DMS 273 treated with DMSO at 0.1 percent for 48 hours (cell line): ENCODE measurements at places on chromosomes 3 and 15.

DNA sequence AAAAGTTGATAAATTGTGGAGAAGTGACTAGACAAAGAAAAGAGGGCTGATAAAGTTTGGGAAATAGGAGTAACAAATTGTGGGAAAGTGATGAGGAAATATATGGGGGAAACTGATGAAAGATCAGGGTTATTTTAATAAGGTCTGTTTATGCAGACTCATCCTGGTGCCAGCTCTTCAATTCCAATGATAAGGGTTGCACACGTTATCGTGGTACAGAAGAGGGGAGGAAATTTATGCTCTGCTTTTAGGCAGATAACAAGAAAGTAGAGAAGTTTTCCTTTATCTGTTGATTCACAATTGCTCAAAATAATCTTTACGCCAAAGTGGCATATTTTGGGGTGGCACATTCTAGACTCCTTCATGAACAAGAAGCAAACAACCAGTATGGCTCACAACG is 32.1 kb upstream of the LIPC start:
- DNase-seq, result no peak

- no peak for DNase-seq
These were observed 27.6 kb downstream of the FGD5 start for GRCh38 chr3:14846226-14846880.

DNA sequence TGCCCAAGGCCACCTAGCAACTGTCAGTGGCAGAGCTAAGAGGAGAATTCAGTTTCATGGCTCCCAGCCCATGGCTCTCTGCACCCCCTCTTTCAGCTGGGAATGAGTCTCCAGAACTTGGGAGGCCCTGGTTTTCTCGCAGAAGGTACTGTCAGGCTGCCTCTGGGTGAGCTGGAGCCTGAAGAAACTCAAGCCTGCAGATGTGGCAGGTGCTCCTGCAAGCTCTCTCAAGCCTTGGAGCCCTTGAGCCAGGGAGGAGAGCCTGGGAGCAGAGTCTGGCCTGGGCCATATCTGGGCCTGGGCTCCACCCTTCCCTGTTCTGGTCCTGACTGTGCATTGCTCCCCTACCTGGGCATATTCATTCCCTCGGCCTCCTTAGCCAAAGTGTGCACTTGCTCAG is 74.4 kb upstream of the TLE3 start:
- DNase-seq, result no peak

DNA sequence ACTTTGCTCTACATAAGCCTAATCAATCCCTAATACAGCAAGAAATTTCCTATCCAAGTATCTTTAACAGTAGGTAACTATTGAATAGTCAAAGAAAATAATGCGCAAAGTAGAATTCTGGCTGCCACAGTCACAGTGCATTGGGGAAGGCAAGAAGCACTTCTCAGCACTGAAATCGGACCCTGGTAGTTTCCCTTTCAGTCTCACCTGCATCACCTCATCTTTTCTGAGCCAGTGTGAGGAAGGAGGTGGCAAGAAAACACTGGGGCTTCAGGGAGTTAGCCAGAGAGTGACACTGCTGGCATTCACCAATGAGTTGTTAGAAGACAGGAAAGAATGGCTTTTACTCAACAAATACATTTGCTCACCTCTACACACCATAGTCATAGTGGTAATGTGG is 8.3 kb downstream of the TRIM42 start:
- DNase-seq, result no peak

DNA sequence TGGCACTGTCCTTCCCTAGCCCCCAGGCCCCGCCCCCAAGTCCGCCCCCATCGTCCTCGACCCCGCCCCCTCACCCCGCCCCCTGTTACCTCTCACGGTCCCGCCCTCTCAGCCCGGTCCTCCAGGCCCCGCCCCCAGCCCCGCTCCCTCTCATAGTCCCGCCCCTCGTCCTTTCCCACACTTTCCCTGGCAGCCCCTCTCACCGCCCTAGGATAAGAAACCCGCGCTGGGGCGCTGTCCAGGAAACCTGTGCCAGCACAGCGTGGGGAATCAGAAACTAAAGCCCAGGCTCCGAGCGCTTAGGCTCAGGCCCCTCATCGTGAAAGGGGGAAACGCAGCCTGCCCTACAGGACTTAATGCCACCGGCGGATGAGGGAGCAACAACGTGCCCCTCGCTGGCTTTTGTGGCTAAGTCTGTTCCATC is 20.9 kb downstream of the TRPM1 start:
- no peak for DNase-seq

- DNase-seq, result no peak
These were observed 719.1 kb downstream of the ZBBX start for GRCh38 chr3:166660962-166661361.

DNA sequence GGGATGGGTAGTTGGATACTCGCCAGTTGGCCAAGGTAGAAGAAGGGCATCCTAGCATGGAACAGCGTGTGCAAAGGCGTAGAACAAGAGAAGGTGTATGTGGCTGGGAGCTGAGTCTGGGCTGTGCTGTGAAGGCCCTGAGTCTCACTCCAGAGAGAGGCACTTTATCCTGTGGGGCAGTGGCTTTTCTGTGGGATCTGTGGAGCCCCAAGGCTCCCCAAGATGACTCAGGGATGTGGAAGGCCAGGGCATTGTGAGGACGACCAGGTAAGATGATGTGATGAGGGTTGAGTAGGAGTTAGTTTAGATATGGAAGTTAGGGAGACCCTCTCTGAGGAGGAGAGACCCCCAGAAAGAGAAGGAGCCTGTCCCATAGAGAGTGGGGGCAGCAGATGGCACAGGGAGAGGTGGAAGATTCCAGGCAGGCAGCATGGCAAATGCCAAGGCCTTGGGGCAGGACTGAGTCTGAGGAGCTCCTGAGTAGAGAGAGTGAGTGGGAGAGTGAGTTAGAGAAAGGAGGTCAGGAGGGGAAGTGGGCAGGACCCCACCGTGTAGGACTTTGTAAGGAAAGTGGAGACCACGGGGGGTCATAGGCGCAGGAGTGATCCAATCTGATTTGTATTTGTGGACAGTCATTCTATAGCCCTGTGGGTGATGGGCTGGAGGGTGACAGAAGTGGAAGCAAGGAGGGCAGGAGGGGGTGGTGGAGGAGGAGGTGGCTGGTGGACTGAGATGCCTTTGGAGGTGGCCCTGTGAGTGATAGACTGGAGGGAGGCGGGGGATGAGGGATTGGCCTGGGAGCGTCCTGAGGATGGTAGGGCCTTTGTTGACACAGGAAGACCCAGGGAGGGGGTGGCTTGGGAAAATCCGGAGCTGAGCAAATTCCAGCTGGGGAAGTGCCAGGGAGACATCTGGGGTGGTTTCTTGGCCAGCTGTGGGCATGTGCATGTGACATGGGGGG is 50.3 kb downstream of the FBLN2 start:
- peak; percentile 15 for DNase-seq

GRCh38 chr3:53137221-53137620 is 7.0 kb upstream of the RFT1 start:
- no peak for DNase-seq

- no peak for DNase-seq
These were observed 17.5 kb downstream of the POPDC2 start for GRCh38 chr3:119642746-119643473.

DNA sequence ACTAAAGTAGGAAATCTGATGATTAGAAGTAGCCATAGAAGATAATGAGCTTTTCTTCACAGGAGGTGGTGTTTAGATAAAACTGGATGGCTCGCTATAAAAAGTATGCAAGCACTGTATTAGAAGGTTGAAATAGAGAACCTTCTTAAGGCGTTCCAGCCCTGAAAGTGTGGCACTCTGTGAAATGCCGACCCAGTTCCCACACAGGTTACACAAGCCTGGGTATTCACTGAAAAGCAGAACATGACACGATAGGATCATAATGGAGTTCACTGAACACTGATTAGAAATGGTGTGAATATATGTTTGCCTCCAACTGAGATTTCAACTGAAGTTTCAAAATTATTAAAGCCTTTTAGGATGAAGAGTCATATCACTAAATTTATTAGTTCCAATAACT is 15.0 kb upstream of the LRRC34 start:
- DNase-seq, result no peak

- no peak for DNase-seq
These were observed 251.1 kb upstream of the ST8SIA2 start for GRCh38 chr15:92142242-92143232.
